ENCODE measurements at places on chromosomes 2 and 18.

DNA sequence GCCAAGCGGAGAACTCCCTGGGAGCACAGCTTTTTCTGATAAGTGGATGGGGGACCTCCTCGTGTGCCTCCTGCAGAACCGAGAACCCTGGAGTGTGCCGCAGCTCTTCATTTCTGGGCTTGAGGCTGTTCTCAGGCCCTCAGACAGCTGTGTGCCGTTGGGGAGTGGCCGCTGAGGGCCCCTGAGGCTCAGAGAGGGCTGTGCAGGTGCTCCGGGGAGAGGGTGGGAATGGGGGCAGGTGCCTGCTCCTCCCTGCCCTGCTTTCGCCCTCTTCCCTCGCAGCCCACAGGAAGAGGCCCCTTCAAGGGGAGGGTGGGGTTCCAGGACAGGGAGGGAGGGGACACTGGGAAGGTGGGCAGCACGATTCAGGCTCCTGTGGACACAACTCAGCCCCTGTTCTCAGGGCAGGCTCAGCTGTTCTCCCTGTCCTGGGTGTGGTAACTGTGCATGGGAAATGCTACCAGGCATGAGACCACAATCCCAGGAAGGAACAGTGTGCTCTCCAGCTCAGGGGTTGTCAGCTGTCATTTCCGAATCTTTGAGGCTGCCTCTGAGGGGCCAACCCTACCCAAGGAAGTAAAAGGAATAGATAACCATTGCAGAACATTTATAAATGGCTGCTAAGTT is 11.3 kb downstream of the LCT start:
- no peak for DNase-seq

GRCh38 chr2:200748779-200749178 is 62.9 kb upstream of the BZW1 start:
- no peak for DNase-seq

DNA sequence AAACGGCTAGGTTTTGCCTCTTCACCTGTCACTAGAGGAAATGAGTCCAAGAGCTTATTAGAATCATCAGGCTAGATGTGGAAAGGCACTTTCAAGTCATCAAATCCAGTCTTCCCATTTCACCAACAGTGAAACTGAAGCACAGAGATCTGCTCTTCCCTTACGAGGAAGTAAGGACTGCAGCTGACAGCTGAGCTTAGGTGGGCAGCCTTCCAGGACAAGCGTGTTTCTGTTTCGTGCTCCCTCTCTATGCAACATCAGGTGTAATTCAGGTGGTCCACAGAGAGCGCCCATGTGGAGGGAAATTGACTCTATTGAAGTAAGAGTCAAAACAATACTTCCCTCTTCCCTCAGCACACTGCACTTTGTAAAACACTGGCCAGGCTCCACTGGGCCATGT is 5.5 kb downstream of the CYRIA start:
- DNase-seq, result no peak

DNA sequence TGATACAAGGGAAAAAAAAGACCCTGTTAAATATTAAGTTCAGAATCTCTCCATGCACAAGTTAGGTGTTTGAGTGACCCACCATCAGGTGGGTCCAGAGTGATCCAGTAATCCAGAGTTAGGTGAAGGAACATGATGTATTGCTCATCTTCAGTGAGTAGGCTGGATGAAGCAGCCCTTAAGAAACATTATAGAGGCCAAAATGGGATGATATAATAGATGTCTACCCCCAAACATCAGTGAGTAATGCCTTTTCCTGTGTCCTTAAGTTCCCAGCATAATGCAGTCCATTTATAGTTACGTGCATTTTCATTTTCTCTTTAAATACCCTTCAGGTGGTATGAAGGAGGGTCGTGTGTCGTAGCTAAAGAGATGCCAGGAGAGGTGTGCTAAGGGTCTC is 89.6 kb downstream of the MAP4K4 start:
- no peak for DNase-seq

GRCh38 chr2:209661286-209661894 is 110.2 kb upstream of the UNC80 start:
- peak; percentile 55 for DNase-seq

DNA sequence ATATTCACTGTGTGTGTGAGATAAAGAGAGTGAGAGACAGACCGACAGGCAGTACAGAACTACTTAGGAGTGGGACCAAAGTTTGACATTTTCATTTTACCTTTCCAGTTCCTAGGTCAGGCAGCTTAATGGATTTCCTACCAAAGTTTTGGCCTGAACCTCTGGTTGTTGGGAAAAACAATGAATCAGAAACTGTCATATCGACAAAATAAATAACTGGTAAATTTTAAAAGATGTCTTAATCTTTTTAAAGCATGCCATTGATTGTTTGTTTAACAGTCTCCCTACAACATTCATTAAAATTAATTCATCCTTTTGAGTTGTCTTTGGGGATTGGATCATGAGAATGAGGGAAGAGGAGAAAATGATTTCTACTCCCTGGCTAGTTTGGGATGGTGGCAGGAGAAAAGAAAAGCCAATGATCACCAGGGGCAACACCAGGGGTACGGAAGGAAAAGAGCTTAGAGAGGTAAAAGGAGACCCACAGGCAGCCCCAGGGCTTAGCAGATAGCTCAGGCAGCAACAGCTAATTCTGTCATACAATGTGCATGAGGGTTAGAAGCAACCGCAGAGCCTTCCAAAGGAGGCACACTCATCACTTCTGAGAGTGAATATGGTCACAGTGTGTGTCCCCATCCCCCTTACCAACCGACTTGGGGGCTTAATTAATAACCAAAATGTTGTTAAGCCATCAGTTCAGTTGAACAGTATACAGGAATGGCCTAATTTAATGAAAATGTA is 98.5 kb downstream of the CCDC141 start:
- DNase-seq, result no peak

DNA sequence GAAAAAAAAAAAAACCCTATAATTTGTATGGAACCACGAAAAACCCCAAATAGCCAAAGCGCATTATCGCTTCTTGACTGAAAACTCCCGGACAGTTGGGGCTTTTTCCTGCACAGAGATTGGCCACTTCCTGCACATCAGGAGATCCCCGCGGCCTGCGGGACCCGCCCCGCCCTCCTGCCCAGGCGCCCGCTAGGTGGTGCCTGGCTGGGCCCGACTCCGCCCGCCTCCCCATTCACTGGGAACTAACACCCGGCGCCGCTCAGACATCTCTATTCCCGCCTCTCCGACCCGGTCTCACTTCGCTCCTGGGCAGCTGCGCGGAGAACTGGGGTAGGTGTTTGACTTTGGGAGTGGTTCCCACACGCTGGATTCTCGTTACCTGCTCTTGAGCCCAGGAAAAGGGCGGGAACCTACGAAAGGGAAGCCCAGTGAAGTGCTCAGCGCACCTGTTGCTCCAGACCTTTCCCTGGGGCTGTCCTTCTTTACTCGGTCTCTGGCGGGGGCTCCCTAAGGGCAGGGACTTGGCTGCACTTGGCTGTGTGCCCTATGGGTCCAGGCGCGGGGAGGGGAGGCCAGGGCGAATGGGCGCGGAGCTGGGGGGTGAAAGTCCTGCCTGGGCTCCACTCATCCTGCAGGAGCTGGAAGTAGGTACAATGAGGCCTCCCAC is at the start of gene HMSD:
Gene HMSD (plus strand): TSS at position 234 of the 670 bp plus-strand sequence. CDS start 4,155 bp downstream, outside the sequence.
- peak; percentile 35 for DNase-seq

DNA sequence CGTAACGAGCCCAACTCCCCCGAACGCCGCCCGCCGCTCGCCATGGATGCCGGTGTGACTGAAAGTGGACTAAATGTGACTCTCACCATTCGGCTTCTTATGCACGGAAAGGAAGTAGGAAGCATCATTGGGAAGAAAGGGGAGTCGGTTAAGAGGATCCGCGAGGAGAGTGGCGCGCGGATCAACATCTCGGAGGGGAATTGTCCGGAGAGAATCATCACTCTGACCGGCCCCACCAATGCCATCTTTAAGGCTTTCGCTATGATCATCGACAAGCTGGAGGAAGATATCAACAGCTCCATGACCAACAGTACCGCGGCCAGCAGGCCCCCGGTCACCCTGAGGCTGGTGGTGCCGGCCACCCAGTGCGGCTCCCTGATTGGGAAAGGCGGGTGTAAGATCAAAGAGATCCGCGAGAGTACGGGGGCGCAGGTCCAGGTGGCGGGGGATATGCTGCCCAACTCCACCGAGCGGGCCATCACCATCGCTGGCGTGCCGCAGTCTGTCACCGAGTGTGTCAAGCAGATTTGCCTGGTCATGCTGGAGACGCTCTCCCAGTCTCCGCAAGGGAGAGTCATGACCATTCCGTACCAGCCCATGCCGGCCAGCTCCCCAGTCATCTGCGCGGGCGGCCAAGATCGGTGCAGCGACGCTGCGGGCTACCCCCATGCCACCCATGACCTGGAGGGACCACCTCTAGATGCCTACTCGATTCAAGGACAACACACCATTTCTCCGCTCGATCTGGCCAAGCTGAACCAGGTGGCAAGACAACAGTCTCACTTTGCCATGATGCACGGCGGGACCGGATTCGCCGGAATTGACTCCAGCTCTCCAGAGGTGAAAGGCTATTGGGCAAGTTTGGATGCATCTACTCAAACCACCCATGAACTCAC is 673 bp downstream of the PCBP1 start:
- no peak for DNase-seq

- no peak for DNase-seq
Measured at GRCh38 chr2:8587920-8588830, 93.7 kb upstream of the ID2 start.

DNA sequence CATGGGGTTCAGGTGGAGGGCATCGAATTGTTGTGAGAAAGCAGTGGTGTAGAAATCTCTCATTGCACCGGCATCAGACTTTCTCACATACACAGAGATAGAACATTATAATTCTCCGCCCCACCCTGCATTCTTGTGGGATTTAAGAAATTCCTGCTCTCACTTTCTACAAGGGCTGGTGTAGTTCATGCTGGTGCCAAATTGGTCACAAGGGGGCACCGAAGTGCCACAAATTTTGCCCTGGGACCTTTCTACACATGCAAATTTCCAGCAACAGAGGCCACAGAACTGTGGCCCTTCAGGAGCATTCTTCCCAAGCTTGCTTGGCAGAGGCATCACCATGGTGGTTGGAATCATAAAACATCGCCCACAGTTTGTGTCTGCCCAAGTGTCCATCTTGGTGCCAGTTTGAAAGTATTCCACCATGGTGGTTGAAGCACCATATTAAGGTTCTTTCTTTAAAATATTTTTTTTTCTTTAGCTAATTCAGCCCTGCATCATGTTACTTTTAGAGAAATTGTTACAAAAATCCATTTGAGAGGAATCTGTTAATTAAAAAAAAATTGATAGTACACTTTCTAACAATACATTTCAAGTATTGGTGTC is 521.2 kb upstream of the FANCL start:
- peak; percentile 78 for DNase-seq

GRCh38 chr2:69221960-69222751 is 164.9 kb downstream of the GFPT1 start:
- no peak for DNase-seq

DNA sequence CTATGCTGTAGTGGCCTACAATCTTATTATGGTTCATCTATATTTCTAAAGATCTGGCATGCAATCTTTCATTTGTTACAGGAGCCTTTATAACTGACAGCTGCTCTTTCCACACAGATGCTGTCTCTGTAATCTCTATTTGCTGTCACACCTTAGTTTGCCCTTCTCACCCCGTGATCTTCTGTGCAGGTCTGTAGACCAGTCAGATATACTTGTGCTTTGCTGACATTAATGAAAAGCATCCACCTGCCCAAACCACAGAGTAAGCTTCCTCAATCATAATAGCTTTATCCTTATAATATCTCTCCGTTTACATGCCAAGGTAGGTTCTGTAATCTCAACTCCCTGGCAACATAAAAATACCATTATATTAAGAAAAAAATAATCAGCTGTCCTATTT is 122.4 kb downstream of the GRB14 start:
- DNase-seq, result no peak

GRCh38 chr2:213723707-213724106 is 439.4 kb downstream of the SPAG16 start:
- DNase-seq, result no peak

DNA sequence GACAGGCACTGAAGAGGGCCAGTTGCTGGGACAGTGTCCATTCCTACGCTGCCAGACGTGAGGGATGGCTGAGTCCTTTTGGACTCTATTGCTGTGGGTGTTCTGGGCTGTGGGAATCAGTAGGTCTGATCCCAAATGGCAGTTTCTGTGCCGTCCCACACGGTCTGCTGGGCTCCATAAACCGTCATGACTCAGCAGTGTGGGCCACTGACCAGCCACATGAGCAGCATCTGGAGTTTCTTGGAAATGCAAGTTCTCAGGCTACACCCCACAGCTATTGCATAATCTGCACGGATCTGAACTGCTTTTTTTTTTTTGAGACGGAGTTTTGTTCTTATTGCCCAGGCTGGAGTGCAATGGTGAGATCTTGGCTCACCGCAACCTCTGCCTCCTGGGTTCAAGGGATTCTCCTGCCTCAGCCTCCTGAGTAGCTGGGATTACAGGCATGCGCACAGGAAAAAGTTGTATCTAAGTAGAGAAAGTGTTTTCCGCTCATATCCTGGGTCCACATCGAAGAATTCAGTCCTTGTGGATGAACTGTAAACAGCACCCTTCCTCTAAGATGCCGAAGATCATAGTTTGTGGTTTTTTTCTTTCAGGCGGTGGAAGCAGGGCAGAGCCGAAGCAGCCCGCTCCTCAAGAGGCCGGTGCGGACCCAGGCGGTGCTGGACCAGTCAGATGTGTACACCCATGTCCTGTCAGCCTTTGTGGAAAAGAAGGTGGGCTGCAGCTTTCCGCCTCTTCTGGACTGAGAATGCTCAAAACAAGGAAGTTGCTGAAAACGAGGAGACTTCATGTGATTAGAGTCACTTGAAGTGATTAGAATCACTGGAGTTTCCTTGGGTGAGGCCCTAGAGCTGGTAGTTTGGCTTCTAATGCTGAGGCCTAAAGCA is 25.5 kb downstream of the RMC1 start:
- no peak for DNase-seq

GRCh38 chr2:59176737-59177136 is 935.6 kb upstream of the FANCL start:
- no peak for DNase-seq

DNA sequence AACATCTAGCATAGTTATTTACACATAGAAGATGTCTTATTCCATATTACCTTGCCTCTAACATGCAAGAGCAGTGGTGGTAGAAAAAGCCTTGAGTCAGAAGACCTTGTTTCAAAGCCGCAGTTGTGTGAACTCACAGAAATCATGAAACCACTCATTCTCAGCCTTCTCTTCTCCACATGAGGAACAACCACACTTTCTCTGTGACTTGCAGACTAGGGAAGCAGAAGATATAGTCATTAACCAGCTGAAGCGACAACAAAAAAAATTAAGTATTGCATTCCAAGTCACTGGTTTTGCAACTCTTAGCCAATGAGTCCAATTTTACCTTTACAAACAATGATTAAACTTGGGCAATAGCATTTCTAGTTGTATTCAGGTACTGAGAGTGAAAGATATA is 19.0 kb downstream of the TWSG1 start:
- no peak for DNase-seq

- peak; percentile 54 for DNase-seq
Measured at GRCh38 chr18:46333431-46334135, 229.4 kb downstream of the HAUS1 start.

DNA sequence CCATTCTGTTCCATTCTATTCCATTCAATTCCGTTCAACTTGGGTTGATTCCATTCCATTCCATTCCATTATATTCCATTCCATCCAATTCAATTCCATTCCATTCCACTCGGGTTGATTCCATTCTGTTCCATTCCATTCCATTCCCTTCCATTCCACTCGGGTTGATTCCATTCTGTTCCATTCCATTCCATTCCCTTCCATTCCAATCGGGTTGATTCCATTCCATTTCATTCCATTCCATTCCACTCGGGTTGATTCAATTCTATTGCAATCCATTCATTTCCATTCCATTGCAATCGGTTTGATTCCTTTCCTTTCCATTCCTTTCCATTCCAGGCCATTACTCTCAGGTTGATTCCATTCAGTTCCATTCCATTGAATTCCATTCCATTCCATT is 1138.4 kb downstream of the RPIA start:
- no peak for DNase-seq

Measured in neuronal stem cell (in vitro differentiated cells).